Right atrium auricular region (tissue), 2 donors: ENCODE measurements at places on chromosomes 16 and 17.

DNA sequence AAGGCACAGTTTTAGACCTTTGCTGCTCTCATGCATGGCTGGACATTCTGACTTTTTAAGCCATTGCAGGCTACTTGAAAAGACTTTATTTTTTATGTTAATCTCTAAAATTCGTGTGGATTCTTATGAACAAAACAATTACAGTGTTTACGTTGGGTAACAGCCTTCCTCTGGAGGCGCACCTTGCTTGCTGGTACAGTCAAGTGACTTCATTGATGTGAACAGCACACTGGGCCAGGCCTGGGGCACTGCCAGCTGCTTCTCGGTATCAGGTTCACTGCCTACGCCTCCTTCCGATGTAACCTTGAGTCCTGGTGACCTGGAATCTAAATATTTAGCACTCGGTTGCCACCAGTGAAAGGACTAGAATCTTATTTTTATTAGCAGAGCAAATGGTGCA is 27.8 kb downstream of the MARCHF10 start:
- no peak for DNase-seq

GRCh38 chr16:81665588-81665987 is 113.5 kb upstream of the PLCG2 start:
- no peak for DNase-seq

DNA sequence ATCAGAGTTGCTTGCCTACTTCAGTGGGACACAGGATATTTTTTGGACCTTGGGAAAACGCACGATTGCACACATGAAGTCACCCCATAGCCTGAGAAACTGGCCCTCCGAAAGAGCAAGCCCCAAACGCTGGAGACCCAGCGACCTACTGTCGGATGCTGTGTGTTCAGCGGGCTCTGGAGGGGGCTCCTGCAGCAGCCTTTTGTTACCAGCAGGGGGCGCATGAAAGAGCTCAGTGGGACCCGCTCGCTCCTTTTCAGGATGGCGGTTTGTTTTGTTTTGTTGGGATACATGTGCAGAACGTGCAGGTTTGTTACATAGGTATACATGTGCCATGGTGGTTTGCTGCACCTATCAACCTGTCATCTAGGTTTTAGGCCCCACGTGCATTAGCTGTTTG is 28.4 kb downstream of the MYH3 start:
- no peak for DNase-seq

- no peak for DNase-seq
These were observed 30.6 kb downstream of the CENPV start for GRCh38 chr17:16322636-16323035.

- no peak for DNase-seq
These were observed 162.4 kb downstream of the CMIP start for GRCh38 chr16:81607006-81607405.

DNA sequence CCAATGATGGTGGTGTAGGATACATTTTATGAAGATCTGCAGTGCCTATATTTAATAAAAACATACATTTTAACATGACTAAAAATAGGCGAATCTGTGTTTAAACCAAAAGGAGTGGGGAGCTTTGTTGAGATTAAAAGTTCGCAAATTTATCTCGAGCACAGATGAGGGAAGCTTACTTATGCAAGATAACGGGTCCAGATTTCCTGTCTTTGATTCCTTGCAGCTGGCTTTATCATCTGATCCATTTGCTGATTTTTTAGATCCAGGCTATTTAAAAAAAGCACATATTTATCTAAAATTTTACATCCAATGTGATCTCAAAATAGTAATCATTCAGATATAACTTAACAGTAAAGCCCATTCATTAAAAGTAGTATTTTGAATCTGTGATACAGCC is 57.0 kb upstream of the INTS2 start:
- no peak for DNase-seq

DNA sequence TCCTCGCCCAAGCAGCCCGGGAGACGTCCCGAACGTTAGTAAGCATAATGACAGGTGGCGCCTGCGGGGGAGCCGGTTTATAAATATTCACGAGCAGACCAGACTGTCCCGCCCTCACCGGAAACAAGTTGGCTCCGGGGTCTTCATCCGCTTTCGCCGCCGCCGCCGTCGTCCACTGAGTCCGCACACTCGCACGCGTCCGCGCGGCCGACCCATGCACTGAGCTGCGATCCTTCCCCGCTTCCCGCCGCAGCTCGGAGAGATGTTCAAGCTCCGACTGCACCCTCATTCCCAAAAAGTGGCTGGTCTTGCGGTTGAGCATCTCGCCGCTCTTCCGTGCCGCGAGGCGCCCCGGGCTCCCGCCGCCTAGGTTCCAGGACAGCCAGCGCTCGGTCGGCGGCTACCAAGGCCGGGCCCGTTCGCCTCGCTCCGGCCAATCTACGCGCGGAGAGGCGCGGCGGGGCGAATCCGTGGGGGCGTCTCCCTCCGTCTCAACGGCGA is 385 bp downstream of the CFAP119 start:
- DNase-seq, result no peak

DNA sequence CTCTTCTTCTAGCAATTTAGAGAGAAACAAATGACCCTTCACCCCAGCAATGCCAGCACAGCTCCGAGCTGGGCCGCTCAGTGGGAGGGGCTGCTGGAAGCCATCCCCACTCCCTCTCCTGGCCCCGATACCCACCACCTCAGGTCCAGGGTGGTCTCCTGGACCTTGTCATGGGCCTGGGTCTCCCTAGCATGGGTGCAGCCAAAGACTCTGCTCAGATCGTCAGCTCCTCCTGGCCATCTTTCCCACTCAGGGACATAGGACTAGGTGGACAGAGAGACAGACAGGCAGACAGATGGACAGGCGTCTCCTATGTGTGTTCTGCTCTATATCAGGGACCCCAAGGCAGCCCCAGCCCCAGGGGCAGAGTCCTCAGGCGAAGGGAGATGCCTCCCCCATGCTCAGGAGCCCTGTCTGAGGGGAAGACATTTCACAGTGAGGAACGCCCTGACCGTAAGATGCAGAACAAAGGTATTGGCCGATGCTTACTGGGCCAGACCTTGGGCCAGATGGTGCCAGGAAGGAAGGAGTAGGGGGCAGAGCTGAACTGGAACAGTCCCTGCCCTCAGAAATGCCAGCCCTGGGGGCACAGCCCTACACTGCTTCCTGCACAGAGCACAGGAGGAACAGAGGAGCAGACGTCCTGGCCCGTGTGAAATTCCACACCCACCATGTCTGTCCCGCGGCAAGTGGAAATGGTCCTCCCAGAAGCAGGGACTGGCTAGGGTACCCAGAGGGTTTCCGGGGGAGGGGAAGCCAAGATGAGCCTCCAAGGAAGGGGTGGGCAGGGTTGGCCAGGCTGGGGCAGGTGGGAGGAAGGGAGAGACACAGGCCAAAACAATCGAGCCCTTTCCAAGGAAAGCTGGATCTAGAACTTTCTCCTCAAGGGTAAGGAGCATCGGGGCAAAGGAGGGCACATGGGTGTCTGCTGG is 13.0 kb downstream of the PITPNM3 start:
- DNase-seq, result no peak
